ENCODE measurements at places on chromosomes 16 and 17.
A peak's percentile ranks its signal among the peaks of the same experiment; 100 is the strongest.

- DNase-seq: no peak
Observed at GRCh38 chr17:47897561-47897960, 1.5 kb downstream of the SP2 start.

GRCh38 chr17:42908872-42909700, 8.5 kb downstream of the G6PC1 start:
- no peak for DNase-seq

- DNase-seq: no peak
Observed at GRCh38 chr17:29802246-29802645, 127.8 kb downstream of the SSH2 start.

DNA sequence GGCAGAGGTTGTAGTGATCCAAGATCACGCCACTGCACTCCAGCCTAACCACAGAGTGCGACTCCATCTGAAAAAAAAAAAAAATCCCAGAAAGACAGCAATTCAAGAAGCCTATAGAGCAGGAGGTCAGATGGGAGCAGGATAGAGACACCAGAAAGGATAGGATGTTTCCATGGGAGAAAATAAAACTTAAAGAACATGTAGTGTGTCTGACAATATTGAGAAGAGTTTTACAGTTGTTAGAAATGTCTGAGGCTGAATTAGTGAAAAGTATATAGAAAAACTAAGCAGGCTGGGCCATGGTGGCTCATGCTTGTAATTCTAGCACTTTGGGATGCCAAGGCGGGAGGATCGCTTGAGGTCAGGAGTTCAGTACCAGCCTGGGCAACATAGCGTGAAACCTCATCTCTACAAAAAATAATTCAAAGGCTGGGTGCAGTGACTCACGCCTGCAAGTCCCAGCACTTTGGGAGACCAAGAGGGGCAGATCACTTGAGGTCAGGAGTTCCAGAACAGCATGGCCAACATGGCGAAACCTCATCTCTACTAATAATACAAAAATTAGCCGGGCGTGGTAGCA, 15.3 kb upstream of the TRIM37 start:
- DNase-seq: no peak

GRCh38 chr17:21573961-21574610, 118.2 kb upstream of the KCNJ18 start:
- DNase-seq: no peak

- peak; percentile 98 for DNase-seq
Observed at GRCh38 chr17:75087558-75088453, at the start of gene SLC16A5. SLC16A5 (plus strand) TSS chr17:75087954; CDS start chr17:75093637, 5,683 bp downstream.

- no peak for DNase-seq
Observed at GRCh38 chr16:58272855-58273254, 22.0 kb downstream of the PRSS54 start.

GRCh38 chr16:73482310-73482709, 434.4 kb upstream of the ZFHX3 start:
- no peak for DNase-seq

DNA sequence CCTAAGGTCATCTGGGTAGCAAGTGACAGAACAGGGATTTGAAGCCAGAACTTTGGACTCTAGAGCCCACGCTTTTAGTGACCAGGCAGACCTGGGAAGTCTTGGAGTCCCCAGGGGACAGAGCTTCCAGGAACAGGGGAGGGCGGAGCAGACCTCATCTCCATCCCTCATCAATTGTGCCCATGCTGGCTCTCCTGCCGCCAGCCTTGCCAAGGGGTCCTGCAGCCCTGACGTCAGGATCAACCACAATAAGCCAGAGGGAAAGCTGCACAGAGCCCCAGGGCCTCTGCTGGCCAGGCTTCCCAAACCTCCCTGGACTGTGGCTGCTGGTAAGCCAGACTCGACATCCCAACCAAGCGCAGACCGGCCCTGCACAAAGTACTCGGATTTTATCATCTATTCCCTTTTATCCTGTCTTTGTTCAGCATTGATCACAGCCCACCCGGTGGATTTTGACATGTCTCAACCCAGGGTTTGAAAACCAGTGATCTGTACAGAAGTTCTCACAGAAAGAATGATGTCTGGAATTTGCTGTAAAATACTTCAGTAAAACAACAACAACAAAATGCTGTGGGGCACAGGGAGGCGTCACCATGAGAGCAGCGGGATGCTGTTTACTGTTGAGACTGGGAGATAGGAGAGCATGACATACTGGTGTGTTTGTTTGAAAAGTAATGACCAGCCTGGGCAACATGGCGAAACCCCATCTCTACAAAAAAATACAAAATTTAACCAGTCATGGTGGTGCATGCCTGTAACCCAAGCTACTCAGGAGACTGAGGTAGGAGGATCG, 11.8 kb downstream of the C16orf74 start:
- DNase-seq: no peak

DNA sequence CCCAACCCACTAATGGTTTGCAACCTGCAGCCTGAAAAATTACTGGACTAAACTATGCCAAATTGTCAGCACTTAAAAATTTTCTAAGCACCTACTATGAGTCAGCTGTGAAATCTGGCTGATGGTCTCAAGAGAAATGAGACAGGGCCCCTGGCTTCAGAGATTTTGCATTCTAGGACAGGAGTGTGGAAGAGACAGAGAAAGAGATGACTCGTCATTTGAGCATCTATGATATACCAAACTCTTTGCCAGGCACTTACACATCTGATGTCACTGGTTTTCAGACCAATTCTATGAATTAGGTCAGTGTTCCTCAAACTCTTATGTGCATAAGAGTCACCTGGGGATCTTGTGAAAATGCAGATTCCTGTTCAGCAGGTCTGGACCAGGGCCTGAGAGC, 44.4 kb downstream of the CLEC19A start:
- DNase-seq: no peak

DNA sequence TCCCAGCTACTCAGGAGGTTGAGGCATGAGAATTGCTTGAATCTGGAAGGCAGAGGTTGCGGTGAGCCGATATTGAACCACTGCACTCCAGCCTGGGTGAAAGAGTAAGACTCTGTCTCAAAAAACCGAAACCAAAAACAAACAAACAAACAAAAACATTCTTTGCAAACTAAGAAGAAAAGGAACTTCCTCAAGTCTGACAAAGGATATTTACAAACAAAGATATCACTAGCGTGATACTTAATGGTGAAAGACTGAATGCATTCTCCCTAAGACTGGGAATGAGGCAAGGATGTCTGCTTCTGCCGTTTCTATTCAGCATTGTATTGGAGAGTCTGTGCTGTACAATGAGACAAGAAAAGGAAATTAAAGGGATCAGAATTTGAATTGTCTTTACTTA, 10.5 kb upstream of the MPO start:
- no peak for DNase-seq

DNA sequence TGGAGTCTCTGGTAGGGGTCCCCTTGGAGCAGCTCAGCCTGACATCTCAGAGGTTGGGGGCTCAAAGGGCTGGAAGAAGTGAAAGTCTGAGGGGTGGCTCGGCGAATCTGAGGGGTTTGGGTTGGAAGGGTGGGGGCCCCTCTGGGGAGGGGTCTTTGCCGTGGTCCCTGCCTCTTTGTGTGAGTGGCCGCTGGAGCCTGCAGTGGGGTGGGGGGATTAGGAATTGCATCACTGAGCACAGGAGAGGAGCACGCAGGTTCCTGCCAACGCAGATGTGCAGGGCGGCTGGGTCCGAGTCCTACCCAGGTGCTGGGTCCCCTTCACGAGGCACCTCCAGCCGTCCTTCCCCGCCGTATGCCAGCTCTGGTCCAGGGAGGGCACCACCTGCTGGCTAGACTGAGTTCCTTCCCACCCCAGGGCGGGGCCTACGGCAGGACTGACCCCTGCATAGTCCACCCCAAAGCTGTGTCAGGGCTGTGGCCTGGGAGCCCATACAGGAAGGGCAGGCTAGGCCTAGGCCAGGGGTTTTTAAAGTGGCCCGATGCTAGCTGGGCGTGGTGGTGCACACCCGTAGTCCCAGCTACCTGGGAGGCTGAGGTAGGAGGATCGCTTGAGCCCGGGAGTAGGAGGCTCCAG, 9.9 kb downstream of the FMNL1 start:
- DNase-seq: peak; percentile 79

DNA sequence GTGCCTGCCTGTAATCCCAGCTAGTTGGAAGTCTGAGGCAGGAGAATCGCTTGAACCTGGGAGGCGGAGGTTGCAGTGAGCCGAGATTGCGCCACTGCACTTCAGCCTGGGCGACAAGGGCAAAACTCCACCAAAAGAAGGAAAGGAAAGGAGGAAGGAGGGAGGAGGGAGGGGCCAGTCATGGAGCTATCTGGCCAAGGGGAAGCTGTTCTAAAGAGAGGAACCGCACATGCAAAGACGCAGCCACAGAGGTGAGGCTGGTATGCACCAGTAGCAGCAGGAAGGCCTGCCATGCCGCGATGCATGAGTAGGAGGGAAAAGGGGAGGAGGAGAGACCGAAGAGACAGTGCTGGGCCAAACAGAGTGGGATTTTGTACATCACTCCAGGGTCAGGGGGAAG, 35.9 kb downstream of the HSBP1 start:
- peak; percentile 55 for DNase-seq

GRCh38 chr16:60811051-60811608, 1225.1 kb downstream of the CDH8 start:
- no peak for DNase-seq

DNA sequence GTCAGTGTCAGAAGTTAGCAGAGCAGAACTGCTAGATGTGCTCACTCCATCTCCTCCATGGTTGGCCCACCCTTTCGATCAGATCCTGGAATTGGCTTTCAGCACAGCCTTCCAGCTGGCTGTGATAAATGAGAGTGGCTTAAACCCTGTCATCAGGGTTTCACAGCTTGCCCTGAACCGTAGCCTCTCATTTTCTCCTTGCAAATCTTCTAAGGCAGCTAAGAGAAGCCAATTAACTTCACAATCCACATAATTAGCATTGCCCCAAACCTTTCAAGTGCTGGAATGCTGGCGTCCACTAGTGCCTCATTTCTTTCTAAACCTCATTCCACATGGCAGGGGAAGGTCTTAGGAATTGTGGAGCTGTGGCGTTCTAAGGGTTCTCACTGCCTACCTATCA, 21.7 kb downstream of the MILR1 start:
- DNase-seq: peak; percentile 31

GRCh38 chr16:73268366-73268993, 220.6 kb upstream of the ZFHX3 start:
- DNase-seq: peak; percentile 73

- no peak for DNase-seq
Observed at GRCh38 chr17:40541060-40541872, 24.0 kb downstream of the CCR7 start.

DNA sequence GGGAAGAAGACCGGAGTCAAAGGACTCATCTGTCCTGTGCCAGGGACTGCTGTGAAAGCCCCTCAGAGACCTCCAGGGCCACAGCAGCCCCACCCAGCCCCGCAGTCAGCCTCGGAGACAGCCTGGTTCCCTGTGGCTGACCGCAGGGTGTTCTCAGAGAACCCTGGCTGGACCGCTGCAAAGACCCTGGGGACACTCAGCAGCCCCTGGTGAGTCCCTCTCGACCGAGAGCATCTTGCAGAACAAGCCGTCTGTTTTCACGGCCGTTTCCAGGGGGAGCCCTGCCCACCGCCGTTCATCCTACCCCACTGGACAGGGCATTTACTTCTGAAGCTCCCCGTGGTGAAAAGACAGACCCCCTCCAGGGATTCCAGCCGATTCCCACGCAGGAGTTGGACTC, 10.3 kb downstream of the UBALD1 start:
- no peak for DNase-seq

DNA sequence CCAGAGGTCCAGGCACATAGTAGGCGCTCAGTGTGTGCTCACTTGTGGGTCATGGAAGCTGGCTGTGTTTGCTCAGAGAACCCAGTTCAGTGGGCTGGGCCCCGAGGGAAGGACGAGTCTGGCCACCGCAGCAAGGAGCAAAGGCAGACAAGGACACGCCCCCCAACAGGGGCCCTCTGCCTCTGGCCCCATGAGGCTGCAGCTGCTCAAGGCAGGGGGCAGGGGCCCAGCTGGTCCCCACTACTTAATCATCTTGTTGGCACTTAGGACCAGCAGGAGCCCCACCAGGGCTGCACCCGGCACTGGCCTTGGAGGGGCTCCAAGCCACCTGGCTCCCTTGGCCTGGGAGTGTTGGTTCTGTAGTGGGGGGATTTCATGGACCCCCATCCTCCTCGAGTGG, 16.1 kb downstream of the KCNJ12 start:
- DNase-seq: no peak

- peak; percentile 68 for DNase-seq
Observed at GRCh38 chr17:50865060-50865867, 890 bp downstream of the TOB1 start.

Data from GM23338 (cell line).